ENCODE measurements at places on chromosomes 2 and 18. TPM values are rescaled to one million over a fixed set of nuclear protein-coding genes. Genes with fewer than 3 reads are reported as not detected.

C2orf78 gene
- total RNA-seq, result not detected

SCN2A gene
- under 0.01 TPM for total RNA-seq

RBFA gene
- 35.7 TPM for total RNA-seq

FOXI3 gene
- not detected for total RNA-seq

XIRP2 gene
- total RNA-seq, result not detected

MOCOS gene
- 1.0 TPM for total RNA-seq

PCARE gene
- total RNA-seq, result not detected

POTEI gene
- total RNA-seq, result not detected

IL1F10 gene
- not detected for total RNA-seq

RGPD4 gene
- not detected for total RNA-seq

GAREM1 gene
- 5.2 TPM for total RNA-seq

DNA sequence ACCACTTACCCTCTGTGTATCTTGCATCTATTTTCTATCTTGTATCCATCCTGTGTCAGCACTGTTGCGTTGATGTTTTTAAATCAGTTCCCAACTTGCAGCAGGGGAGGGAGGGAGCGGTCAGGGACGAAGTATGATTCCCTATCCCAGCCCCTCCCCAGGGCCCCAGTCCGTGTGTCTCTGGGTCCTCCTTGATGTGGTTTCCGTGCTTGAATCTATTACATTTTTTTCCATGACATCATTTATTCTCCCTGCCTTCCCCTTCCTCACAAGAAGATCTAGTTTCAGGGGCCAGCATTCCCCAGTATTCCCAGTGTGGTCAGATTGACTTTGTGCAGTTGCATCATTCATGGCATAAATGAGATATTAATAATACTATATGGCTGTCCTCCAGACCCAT is 479.3 kb downstream of the PTPRM start:
- DNase-seq, result no peak

GRCh38 chr18:46632401-46633071 is 24.5 kb downstream of the LOXHD1 start:
- DNase-seq, result no peak

DNA sequence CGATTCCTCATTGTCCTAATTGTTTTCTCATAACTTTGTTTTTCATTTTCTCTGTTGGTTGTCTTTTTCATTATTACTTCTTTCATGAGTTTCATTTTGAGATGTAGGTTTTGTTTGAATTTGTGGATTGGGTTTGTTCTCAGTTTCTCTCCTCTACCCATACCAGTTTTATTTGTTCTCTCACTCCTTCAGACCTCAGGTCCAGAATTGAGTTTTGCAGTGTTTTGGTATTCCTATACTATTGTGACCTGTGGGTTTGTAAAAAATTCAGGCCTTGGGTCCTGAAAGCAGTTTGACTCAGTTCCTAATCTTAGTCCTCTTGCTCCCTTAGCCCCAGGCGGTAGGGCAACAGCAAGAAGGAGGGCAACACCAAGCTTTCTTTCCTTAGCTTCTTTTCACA is 28.3 kb upstream of the UBE2E3 start:
- DNase-seq, result no peak

GRCh38 chr2:121860758-121861227 is 105.3 kb downstream of the TSN start:
- DNase-seq, result no peak

DNA sequence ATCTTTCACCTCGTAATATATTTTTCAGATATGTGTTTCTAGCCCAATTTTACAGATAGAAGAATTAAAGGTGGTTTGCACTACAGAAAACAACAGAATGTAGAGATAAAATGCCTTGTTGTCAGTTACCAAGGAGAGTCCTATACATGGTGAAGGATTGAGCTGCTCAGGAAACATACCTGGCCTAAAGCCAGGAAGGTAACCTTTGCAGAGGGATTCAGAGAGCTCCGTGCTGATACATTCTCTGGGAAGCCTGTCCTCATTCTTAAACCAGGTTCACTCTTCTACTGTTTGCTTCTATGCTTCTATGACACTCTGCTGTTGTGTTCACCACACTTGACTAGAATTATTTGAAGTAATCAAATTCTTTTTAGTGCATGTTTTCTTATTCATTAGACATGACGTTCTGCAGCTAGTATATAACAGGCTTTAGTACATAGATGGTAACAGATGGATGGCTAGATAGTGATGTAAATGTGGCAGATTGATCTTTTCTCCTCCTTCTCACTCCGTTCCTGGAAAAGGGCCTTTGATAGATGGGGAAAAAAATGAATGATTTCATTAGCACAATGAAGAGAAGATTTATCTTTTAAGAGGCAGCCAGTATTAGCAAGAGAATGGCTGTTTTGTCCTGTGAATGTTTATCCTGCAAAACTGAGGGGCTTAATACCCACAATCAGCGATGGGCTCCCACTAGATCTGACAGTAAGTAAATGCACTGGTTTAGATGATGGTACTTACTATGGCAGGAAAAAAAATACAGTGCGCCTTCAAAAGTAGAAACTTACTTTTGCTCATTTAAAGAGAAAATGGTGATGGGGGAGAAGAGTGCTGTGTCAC is 589.6 kb upstream of the FAM98A start:
- DNase-seq, result no peak

- no peak for DNase-seq
Measured at GRCh38 chr2:192005211-192005610, 158.3 kb upstream of the CAVIN2 start.

DNA sequence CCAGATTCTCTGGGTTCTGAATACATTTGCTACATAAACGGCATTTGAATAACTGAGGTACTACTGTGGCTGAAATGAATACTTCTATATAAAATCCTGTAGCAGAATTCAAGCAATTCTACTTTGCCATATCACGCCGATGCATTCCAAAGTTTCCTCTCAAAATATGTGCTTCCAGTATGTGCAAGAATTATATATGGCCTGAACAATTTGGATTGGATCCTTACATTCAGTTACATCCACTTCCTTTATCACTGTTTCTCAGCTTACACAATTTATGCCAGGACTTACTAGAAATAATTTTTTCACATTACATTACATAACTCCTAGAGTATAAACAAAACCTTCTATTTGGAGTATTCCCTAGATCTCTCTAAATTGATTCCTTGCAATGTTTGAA is 46.3 kb upstream of the STAT4 start:
- no peak for DNase-seq

GRCh38 chr2:19484736-19485135 is 126.3 kb upstream of the OSR1 start:
- DNase-seq, result no peak

GRCh38 chr2:25853038-25853638 is 25.1 kb downstream of the ASXL2 start:
- DNase-seq, result no peak

- no peak for DNase-seq
Measured at GRCh38 chr2:211367711-211368110, 811.3 kb downstream of the CPS1 start.

- peak; percentile 66 for DNase-seq
Measured at GRCh38 chr2:29065068-29065811, 9.1 kb downstream of the PCARE start.

GRCh38 chr2:201904538-201905420 is 98.4 kb downstream of the CDK15 start:
- no peak for DNase-seq

DNA sequence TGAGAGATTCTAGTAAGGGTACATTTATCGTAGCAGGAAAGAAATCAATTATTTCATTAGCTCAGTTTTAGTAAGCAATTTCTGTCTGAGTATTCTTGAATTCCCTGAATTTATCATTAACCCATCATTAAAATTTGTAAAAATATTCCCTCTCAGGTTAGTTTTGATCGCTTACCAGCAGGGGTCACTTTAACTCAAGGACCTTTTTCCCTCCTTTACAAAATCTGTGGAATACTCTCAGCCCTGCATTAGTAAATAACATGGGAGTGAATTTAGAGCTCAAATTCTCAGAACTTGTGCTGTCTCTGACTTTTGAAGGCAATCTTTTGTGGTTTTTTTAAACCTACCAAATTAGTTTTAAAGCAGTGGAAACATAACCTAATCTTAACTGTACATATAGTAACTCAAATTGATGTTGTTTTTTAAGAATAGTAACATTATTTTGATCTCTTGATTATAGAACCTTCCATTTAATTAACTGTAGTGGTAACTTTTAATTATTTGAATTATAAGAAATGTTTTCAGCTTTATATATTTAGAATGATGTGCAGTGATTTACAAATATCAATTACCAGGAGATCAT is 97.2 kb downstream of the AGPS start:
- DNase-seq, result no peak

- no peak for DNase-seq
Measured at GRCh38 chr18:77366720-77367641, 117.3 kb downstream of the GALR1 start.

- no peak for DNase-seq
Measured at GRCh38 chr18:61333271-61333745, at the start of gene CDH20. TSS of gene CDH20 (plus strand) at chr18:61333430.

All from thyroid gland (tissue), 4 donors.